Kidney (tissue), 22 donors: ENCODE measurements at places on chromosomes 16 and 17. TPM values are rescaled to one million over a fixed set of nuclear protein-coding genes. Genes with fewer than 3 reads are reported as not detected.

Gene AOC2
- 0.58 TPM for polyA plus RNA-seq

Gene MMP28
- 10.3 TPM for polyA plus RNA-seq

Gene TPPP3
- polyA plus RNA-seq, result 108 TPM

Gene SLC13A2
- 69.0 TPM for polyA plus RNA-seq

Gene PRSS36
- 1.7 TPM for polyA plus RNA-seq

Gene CD7
- 1.0 TPM for polyA plus RNA-seq

Gene CLDN7
- 119 TPM for polyA plus RNA-seq

Gene TP53TG3D
- polyA plus RNA-seq, result not detected

Gene TBC1D3I
- polyA plus RNA-seq, result not detected

Gene OR1F1
- polyA plus RNA-seq, result not detected

Gene LRRC75A
- 2.6 TPM for polyA plus RNA-seq

Gene GAN
- polyA plus RNA-seq, result 0.60 TPM

GRCh38 chr16:28067604-28068379 lies 4.3 kb upstream of the GSG1L start:
- peak; percentile 3 for DNase-seq

DNA sequence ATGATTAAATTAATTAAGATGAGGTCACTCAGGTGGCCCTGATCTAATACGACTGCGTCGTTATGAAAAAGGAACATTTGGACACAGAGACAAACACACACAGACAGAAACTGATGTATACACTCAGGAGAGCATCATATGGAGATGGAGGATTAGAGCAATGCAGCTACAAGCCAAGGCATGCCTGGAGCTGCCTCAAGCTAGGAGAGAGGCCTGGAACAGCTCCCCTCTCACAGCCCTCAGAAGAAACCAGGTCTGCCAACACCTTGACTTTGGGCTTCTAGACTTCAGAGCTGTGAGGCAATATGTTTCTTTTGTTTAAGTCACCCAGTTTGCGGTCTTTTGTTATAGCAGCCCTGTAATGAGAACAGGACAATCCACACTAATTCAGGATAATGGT lies 318.9 kb downstream of the HS3ST3B1 start:
- DNase-seq, result no peak

DNA sequence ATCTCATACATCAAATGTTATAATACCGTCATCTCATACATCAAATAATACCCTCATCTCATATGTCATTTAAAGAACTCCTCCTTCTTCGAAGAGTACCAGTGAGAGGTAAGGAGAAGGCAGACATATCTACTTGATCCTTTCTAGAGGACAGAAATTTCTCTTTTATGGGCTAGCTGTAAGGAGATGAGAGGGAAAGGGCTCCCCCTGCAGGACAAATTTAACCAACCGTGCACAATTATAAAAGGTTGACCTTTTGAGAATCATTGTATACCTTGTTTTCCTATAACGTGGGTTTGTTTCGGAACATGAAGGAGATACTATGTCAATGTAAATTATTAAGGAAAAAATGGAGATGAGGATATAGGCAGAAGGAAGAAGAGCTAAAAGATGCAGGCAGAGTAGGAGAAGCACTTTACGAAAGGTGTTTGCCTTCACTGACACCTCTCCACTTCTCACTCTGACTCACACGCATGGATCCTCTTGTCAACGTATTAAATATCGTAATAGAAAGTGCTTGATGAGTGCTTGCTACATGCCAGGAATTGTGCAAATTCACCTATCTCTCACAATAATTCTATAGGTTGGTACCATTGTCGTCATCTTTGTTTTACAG lies 465.9 kb upstream of the ERCC4 start:
- DNase-seq, result no peak

GRCh38 chr17:59105852-59106462 lies 723 bp downstream of the TRIM37 start:
- DNase-seq, result peak; percentile 84

- no peak for DNase-seq
Measured at GRCh38 chr16:4094127-4094773, 22.0 kb downstream of the ADCY9 start.

DNA sequence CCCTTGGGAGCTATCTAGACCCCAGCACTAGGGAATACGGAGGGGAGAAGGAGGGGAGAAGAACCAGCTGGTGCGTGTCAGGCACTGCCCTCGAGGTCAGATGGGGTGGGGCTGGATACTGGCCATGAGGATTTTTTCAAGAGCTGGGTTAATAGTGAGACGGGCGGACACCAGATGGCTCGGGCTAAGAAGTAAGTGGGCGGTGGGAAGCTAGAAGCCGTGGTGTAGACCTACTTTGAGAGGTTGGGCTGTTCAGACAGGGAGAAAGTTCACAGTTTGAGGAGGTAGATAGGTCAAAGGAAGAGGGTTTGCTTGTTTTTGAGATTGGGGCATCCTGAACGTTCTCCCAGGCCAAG lies 303.8 kb downstream of the SEC14L1 start:
- DNase-seq, result peak; percentile 80

DNA sequence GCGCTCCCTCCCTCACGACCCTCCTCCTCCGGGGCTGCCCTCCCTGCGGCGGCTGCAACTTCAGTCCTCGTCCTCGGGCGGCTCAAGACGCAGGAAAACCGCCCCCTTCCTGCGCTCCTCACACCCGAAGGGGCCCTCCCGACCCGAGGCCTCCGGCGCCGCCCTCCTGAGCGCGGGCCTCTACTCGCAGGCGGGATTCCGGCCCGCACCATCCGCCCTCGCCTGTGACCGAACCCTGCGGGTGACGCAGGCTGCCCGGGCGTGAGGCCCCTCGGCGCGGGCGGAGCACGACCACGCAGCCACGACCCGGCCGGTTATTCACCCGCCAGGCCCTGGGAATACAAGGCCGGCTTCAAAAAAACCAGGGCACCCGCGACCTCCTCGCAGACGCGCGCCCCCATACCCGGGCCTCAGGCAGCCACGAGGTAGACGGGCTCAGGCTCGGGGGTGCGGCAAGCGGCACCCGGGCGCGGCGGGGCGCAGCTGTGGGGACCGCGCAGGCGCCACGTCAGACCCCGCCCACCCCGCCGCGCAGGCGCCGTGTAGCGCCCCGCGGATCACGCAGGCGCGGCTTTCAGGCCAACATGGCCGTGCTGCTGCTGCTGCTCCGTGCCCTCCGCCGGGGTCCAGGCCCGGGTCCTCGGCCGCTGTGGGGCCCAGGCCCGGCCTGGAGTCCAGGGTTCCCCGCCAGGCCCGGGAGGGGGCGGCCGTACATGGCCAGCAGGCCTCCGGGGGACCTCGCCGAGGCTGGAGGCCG lies at the start of gene SPG7:
SPG7 (plus strand) TSS at position 570 of the 757 bp plus-strand sequence; CDS start at position 585, 15 bp downstream.
- DNase-seq, result peak; percentile 95

- no peak for DNase-seq
Measured at GRCh38 chr16:85431431-85432124, 181.5 kb upstream of the GSE1 start.

DNA sequence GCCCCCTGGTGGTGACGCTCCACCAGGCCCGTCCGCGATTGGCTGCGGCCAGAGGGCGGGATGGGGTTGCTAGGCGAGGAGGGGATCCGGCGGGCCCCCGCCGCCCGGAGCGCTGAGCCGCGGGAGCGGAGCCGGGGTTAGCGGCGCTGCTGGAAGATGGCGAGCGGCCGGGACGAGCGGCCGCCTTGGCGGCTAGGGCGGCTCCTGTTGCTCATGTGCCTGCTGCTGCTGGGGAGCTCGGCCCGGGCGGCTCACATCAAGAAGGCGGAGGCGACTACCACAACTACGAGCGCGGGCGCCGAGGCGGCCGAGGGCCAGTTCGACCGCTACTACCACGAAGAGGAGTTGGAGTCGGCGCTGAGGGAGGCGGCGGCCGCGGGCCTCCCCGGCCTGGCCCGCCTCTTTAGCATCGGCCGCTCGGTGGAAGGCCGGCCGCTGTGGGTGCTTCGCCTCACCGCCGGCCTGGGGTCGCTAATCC lies at the start of gene CPD:
CPD (plus strand) TSS at position 103 of the 478 bp plus-strand sequence; CDS start at position 157, 54 bp downstream.
- DNase-seq, result peak; percentile 98

DNA sequence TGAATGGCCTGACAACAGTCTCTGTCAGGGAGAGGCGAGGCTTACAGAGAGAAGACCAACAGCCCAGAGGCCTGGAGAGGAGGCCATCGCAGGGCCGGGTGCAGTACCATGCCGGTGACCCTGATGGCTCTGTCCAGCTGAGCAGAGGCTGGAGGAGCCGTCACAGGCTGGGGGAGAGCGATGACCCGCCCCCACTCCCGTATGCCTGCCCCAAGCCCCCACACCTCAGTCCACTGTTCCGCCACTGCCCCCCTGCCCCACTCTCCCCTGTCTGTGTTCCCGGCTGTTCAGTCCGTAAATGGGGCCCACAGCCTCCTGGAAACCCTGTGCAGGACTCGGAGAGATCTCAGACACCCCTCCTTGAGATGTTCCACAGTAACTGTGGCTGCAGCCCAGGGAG lies 12.8 kb upstream of the FAM83G start:
- no peak for DNase-seq

DNA sequence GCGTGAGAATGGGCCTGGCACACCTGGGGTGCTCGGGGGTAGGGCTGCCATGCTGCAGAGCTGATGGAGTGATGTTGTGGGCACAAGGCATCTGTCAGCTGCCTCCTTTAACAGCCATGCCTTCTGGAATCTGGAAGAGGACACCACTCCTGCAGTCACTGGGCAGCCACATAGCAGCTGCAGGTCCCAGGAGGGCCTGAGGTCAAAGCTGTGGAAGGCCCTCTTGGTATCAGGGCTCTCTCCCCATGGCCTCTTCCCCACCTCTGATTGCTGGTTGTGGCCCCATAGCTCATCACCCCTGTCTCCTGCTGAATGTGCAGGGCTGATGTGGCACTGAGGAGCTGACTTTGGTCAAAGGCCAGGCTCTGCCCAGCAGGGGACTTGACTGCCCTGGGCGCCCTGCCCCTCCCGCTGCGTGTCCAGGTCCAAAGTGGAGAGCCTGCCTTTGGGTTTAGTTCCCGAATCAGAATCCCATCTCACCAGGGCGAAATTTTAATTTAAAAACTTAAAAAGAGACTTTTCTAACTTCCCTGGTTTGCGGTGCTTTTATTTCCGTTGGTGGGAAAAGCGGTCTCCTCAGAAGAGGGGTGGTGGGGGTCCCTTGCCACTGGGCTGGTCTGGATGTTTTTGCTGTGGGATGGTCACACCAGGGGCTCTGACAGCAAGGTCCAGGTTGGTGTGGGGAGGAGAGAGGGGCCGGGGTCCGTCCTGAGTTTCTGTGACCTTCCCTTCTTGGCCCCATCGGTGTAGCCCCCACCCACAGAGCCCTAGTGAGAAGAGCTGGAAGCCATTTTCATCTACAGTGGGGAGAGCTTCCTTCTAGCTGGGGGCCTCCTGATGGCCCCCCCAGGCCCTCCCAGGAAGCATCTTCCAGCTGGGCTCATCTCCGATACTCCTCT lies 5.9 kb downstream of the UBALD2 start:
- DNase-seq, result no peak

DNA sequence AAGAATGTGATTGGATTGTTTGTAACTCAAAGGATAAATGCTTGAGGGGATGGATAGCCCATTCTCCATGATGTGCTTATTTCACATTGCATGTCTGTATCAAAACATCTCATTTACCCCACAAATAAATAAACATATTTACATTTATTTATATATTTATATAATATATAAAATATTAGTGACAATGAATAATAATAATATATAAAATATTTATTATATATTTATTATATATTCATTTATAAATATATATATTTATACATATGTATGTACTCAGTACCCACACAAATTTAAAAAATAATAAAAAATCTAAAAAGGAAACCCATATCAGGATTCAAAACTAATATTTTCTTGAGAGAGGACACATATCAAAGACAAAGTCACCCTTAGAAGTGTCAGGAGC lies 429.9 kb downstream of the KCNJ2 start:
- no peak for DNase-seq

DNA sequence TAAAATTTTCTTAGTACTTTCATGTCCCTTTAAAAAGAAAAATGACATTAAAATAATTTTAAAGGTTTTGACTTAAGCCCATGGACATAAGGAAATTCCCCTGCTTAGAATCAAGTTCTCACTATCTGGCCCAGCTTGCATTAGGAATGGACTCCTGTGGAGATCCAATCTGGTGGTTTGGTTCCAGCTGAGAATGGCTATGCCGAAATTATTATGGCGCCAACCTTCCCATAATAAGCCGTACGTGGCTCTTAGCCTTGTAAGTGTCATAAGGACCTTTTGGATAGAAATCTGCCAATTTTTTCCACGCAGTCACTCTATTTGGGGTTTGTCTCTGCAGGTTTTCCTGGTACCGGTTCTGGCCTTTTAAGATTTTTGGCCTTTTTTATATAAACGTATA lies 262.1 kb upstream of the MAF start:
- DNase-seq, result no peak

DNA sequence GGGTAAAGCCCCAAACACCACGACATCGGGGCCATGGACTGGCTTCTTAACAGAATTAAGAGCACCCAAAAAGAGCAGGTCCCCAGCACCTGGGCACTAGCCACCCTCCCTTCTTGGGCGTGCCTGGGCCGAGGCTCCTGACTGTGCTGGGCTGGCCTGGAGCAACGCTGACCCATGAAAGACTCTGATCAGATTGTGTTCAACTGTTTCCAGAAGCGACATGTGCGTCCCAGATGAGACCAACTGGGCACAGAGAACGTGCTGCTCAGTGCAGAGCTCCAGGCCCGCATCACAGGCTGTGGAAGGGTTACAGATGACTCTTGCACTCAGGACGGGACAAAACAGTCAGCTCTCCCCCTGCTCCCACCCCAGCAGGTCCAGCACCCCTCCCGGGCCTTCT lies 100.7 kb downstream of the KCNJ12 start:
- DNase-seq, result no peak

GRCh38 chr17:16417896-16418684 lies 2.7 kb downstream of the TRPV2 start:
- no peak for DNase-seq

- peak; percentile 82 for DNase-seq
Measured at GRCh38 chr17:76547183-76547641, 7.4 kb downstream of the PRCD start.

DNA sequence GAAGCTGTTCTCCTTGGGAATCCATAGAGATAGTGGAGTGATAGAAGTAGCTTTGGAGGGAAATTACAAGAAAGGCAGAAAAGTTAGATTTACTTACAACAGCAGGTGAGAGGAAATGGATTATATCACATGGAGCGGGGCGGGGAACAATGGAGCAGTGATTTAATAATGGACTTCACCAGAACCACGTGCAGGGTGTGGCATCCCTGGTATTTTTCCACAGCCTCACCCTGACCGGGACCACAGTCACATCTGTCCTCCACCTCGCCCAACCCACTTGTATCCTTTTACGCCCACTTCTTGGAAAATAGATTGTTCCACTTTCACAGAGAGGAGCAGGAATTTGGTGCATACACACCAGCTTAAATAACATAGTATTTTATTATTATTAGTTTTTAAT lies 15.9 kb upstream of the CYB5B start:
- no peak for DNase-seq

GRCh38 chr17:42895185-42895555 lies 5.4 kb upstream of the G6PC1 start:
- DNase-seq, result no peak

GRCh38 chr17:71759422-71760060 lies 361.3 kb upstream of the SOX9 start:
- no peak for DNase-seq
